ENCODE measurements at places on chromosomes 16 and 17.
A peak's percentile ranks its signal among the peaks of the same experiment; 100 is the strongest.

- no peak for DNase-seq
These were observed 5.6 kb downstream of the CMTR2 start for GRCh38 chr16:71283612-71284011.

DNA sequence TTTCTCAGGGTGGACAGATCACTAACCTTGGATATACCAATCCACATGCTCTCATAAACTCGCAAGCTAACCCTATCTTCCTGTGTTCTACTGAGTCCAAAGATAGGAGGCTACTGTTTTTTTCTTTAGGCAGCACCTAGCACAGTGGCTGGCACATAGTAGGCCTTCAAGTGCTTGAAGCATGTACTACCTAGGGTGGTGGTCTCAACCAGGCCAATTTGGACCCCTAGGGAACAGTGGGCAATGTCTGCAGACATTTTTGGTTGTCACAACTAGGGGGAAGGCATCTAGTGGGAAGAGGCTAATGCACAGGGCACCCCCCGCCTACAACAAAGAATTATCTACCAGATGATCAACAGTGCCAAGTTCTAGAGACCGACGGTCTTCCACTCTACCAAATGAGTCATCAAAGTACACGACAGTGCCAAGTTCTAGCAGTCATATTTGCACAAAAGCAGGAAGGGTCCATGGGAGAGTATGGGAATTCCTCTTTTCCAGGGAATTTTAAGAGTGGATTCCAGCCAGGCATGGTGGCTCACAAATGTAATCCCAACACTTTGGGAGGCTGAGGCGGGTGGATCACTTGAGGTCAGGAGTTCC is 390.3 kb downstream of the SLC39A11 start:
- DNase-seq, result no peak

- no peak for DNase-seq
These were observed 642 bp downstream of the MT1F start for GRCh38 chr16:56658327-56658875.

GRCh38 chr17:74176546-74177001 is 26.9 kb upstream of the RPL38 start:
- DNase-seq, result peak; percentile 49

GRCh38 chr16:21653571-21653970 is 1.2 kb upstream of the IGSF6 start:
- DNase-seq, result no peak

GRCh38 chr16:31213877-31214707 is at the start of gene TRIM72:
Gene TRIM72, plus strand, starts transcription at chr16:31214119. Its CDS starts 620 bp downstream, at chr16:31214739.
- no peak for DNase-seq

DNA sequence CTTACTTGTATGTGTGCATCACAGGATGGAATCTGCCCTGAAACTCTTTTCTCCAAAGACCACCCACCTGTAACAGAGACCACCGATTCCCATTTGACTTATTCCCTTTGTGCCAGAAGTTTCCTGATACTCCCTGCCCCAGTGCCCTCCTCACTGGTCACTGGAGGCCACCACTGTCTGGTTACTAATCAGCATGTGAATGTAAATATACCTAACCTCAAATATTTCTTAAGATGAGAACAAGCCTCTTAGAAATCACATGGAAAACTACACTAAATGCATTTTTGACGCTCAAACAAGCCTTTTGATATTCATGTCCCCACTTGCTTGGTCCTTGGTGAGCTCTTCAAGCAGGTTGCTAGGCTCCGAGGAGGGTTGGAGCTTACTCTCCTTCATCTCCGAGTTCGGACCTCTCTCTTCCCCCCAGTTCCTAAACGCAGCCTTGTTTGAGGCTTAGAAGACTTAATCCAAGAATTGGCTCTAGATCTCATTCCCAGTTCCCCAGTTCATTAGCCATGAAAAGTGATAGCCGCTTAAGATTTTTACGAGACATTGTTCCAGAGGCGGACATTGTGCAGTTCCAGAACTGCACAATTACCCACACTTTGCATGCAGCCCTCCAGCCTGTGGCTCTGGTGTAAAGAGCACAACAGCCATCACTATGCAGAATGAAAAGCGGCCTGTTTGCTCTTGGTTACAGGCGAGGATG is 579.2 kb upstream of the PSMD7 start:
- DNase-seq, result peak; percentile 50

GRCh38 chr16:84740596-84741116 is 40.9 kb downstream of the USP10 start:
- peak; percentile 56 for DNase-seq

- DNase-seq, result no peak
These were observed 66.6 kb upstream of the RPH3AL start for GRCh38 chr17:419073-419735.

- peak; percentile 79 for DNase-seq
These were observed 11.9 kb downstream of the EPN2 start for GRCh38 chr17:19248928-19249574.

GRCh38 chr17:68356520-68356919 is 65.2 kb downstream of the ARSG start:
- DNase-seq, result no peak

GRCh38 chr17:81156866-81157805 is 8.2 kb upstream of the PVALEF start:
- no peak for DNase-seq

- DNase-seq, result no peak
These were observed 314.9 kb downstream of the PMP22 start for GRCh38 chr17:14950216-14950615.

- no peak for DNase-seq
These were observed 17.7 kb downstream of the NT5M start for GRCh38 chr17:17320911-17321220.

DNA sequence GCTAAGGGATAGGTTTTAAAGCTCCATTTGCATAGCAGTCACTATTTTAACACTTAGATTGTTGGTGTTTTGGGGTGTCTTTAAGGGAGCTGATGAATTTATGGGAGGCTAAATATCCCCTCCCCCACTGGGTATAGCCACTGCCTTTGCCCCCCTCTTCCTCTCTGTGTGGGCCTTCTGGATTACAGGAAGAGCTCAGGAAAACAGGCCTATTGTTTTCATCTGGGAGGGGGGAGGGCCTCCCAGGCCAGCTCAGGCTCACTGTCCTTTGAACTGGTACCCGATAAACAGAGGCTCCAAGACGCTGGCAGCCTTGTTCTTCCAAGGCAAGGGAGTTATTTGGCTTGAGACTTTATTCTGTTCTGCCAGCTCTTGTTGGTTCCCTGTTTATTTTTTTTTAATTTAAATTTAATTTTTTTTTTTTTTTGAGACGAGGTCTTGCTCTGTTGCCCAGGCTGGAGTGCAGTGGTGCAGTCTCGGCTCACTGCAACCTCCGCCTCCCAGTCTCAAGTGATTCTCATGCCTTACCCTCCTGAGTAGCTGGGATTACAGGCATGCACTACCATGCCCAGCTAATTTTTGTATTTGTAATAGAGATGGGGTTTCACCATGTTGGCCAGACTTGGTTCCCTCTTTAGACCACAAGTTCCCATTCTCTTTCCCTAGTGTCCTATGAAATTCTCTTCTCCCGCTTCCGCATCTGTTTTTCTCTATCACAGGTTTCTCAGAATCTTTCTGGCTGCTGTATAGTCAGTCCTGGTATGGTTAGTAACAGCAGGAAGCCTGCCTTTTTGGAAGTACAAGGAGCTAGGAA is 25.1 kb downstream of the MINK1 start:
- DNase-seq, result peak; percentile 98

GRCh38 chr17:45224671-45225050 is 3.0 kb downstream of the FMNL1 start:
- no peak for DNase-seq

- DNase-seq, result no peak
These were observed 19.9 kb downstream of the SNX11 start for GRCh38 chr17:48127371-48128051.

- no peak for DNase-seq
These were observed 22.4 kb downstream of the CES1 start for GRCh38 chr16:55810451-55810961.

DNA sequence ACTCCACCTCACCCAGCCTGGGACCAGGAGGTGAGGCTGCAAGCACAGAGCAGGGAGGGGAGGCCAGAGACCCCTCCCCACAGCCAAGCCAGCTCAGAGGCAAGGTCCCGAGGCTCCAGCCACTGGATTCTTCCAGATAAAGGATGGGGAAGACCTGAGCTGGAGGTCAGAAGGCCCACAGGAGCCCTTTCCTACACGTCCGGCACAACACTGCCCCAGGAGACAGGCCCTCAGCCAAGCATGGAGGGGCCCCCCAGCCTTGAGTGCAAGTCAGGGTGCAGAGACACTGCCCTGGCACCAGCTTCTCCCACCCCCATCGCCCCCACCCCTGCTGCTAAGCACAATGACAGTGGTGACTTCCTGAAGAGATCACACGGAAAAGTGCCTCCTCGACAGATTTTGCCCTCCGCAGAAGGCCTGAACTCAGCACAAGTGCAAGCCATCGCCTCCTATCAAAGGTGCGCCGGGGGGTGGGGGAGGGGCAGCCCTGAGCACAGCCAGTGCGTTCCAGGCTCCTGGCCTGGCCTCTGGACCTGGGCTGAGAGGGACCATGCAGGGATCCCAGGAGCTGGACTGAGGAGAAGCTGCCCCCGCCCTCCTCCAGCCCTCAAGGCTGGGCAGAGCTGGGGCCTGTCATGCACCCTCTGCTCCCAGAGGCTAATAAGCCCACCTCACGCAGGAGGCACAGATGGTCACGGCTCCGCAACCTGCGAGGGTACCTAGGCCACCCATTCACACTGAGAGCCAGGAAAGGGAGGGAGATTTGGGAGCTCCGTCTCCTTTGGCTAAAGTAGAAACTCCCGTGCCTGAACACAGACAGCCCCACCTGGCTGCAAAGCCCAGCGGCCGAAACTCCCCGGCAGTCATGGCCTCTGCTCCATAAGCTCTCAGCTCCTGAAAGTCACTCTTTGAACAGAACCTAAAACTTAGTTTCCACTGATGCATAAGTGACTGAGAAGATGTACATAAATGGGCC is 2.7 kb downstream of the MAFG start:
- DNase-seq, result no peak

- no peak for DNase-seq
These were observed 21.2 kb downstream of the LIG3 start for GRCh38 chr17:35001549-35001948.

DNA sequence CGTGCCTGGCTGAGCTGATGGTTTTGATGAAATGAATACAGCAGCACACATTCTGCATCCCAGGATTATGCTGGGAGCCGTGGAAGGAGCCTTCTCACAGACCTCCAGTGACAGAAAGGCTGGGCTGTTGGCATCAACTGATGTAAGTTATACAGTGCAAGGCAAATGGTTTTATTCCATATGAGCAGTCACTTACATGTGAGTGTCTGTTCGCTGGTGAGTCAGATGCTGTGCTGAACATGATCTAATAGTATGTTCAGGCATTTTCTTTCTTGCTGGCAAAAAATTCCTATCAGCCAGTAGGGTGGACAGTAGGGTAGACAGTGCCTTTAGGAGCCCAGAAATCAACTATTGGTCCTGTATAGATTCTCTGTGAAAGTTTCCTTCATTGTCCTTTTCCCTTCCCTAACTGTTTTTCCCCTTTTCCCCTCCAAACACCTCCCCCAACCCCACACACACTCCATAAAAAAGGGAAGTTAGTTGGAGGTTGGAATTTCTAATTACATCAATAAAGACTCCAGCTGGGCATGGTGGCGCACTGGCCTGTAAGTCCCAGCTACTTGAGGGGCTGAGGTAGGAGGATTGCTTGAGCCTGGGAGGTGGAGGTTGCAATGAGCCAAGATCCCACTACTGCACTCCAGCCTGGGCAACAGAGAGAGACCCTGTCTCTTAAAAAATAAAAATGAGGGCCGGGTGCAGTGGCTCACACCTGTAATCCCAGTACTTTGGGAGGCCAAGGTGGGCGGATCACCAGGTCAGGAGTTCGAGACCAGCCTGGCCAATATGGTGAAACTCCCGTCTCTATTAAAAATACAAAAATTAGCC is 36.2 kb downstream of the LDHD start:
- DNase-seq, result no peak

DNA sequence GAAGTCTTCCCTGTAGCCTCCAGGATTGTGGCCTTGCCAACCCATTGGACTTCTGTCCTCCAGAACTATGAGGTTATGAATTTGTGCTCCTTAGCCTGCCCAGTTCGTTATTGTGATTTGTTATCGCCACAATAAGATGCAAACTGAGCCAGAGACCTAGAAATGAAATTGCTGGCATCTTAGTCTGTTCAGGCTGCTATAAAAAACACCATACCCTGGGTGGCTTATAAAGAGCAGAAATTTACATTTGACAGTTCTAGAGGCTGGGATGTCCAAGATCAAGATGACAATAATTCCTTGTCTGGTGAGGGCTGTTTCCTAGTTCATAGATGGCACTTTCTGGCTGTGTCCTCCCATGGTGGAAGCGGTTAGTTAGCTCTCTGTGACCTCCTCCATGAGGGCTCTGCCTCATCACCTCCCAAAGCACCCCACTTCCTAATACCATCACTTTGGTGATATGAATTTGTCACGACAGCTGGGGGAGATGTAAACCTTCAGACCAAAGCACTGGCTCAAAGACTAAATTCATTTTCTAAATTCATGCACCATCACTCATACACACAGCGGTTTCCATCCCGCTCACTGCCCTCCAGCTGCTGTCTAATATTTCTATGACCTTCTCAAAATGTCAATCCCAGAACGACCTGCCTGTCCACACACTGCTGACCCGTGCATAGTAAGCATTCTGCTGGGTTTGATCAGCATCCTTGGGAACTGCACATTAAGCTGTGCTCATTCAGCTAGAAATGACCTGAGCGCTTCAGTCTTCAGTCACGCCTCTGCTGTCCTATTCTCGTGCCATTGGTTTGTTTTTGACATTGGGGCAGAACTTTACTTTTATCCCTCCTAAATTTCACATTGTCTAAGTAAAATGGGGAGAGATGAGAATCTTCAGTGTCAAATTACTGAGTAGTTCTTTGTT is 36.6 kb downstream of the GINS3 start:
- no peak for DNase-seq

DNA sequence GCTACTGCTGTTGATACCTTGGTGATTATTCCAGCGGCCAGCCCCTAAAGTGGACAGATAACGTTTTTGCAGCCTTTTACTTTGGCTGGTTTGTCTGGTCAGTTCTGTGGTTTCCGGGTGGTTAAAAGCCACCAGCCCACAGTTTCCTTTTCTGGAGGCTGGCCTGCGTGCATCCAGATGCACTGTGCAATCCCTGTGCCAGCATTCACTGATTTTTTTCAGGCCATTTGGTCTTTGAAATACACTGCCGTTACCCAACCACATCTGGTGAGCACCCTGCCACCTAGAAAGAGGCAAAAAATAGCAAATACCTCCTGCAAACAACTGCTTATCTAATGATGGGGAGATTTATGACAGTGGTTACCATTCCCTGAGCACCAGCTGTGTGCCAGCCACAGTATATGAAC is 797 bp downstream of the NUDT7 start:
- peak; percentile 33 for DNase-seq

- DNase-seq, result no peak
These were observed at the start of gene CD300LB for GRCh38 chr17:74531231-74531761. Gene CD300LB, minus strand, starts transcription at chr17:74531475. Its CDS starts 125 bp downstream, at chr17:74531350.

All from globus pallidus (tissue), 1 donor.